Cerebellar nuclear complex (tissue), 1 donor: ENCODE measurements at places on chromosomes 3 and 15.

DNA sequence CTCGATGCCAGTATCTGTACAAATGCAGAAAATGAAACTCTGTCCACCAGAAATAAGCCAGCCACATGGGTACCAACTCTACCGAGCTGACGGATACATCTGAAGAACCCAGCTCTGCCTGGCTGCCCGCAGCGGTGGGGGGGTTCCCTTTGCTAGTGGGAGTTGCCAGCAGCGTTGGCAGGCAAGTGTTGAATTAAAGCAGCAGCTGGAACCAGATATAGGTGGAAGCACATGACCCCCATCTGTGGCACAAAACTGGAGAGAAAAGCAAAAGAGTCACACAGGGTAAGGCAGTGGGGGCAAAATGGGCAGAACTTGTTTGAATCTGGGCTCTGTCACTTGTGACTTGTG, 17.9 kb downstream of the CRYGS start:
- DNase-seq: no peak

GRCh38 chr15:81894061-81894460, 151.8 kb downstream of the MEX3B start:
- no peak for DNase-seq

- no peak for DNase-seq
These were observed 30.4 kb upstream of the FLNB start for GRCh38 chr3:57977818-57978235.

DNA sequence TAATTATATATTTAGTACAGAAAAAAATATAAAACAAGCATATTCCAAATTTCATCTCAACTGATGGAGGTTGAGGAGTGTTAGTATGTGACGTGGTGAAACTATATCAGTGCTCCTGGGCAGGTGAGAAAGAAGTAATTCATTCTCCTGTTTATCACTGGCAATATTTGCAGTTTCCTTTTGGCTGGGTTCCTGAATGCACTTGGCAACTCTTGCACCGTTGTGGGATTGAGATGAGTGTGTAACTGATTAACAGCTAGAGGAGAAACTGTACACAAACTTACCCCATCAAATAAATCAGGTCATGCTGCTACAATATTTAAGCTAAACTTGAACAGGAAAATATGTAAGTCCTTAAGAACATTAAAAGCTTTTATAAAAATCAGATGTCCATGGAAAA, 2.1 kb upstream of the ATP13A4 start:
- DNase-seq: no peak

DNA sequence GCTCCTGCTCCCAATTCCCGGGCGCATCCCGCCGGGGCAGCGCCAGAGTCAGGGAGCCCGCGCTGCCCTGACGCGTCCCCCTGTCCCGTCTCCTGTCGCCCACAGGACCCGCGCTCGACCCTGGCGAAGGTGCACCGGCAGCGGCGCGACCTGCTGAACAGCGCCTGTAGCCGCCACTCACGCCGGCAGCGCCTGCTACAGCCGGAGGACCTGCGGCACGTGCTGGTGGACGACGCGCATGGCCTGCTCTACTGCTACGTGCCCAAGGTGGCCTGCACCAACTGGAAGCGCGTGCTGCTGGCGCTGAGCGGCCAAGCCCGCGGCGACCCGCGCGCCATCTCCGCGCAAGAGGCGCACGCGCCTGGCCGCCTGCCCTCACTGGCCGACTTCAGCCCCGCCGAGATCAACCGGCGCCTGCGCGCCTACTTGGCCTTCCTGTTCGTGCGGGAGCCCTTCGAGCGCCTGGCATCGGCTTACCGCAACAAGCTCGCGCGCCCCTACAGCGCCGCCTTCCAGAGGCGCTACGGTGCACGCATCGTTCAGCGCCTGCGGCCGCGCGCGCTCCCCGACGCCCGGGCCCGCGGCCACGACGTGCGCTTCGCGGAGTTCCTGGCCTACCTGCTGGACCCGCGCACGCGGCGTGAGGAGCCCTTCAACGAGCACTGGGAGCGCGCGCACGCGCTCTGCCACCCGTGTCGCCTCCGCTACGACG, 16.9 kb downstream of the C3orf22 start:
- DNase-seq: no peak

DNA sequence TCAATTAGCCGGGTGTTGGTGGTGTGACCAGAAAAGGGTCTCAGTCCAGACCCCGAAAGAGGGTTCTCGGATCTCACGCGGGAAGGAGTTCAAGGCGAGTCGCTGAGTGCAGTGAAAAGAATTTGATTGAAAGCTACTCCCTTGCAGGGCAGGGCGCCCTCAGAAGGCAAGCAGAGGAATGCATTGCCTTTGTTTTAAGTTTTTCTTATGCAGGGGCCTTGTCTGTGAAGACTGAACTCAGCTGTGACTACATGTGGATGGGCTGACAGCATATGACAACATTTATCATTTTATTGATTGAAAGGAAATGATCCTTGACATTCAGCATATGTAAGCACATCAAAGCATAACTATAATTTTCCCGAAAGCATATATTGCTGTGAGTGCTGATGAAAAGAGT, 11.8 kb downstream of the CPN2 start:
- no peak for DNase-seq

DNA sequence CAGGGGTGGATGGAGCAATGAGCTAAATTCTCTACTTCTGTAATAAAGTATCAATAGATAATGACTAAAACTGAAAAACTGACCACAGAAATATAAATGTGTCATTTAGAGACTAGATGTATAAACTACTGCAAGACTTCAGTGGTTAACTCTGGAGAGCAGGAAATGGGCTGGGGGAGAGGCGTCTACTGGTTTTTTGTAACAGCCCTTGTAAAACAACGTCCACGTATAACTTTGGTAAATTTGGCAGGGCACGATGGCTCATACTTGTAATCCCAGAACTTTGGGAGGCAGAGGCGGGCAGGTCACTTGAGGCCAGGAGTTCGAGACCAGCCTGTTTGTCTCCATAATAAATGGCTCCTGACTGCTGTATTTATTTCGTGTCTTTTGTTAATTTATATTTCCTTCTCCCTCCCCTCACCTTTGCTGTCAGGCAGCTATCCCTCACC, 12.5 kb downstream of the RAB27A start:
- DNase-seq: no peak

DNA sequence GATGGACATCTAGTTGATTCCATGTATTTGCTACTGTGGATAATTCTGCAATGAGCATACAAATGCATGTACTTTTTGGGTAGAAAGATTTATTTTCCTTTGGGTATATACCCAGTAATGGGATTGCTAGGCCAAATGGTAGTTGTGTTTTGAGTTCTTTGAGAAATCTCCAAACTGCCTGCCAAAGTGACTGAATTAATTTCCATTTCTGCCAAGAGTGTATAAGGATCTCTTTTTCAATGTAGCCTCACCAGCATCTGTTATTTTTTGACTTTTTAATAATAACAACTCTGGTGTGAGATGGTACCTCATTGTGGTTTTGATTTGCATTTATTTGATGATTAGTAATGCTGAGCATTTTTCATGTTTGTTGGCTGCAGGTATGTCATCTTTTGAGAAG, 435.0 kb upstream of the CBLB start:
- DNase-seq: no peak

DNA sequence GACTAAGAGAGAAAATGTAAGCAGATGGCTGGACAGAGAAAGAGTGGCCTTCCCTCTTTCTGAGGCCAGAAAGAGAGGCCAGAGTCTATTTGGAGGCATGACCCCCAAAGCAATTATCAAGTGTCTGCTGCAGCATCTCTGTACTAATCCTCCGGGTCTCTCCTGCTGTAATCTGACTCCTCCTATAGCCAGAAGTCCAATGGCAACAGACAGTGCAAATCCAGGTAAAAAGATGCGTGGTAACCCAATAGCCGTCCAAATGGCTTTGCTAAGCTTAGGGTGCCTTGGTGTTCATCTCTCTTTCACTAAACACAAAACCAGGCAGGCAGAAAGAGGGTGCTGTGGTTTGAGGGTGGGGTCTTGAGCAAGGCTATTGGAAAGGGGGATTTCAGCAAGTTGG, 91.6 kb downstream of the ADCY5 start:
- no peak for DNase-seq

DNA sequence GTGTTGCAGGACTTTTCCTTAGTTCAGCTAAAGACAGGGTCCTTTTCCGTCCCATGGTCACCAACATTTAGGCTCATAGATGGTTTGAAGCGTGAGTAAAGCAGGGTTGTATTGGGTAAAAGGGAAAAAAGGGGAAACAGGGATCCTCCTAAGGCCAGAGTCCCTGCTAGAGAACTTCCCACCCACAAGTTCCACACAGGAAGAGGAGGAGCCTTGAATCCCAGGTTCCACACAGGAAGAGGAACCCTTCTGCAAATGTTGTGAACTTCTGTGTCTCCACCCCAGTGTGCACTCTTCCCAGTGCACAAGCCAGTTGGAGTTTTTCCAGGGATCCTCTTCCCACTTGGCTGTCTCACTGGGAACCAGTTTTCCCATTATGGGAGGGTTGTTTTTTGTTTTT, 27.6 kb upstream of the ATP8B4 start:
- no peak for DNase-seq

GRCh38 chr15:47506329-47507100, 210.8 kb upstream of the SEMA6D start:
- DNase-seq: no peak

DNA sequence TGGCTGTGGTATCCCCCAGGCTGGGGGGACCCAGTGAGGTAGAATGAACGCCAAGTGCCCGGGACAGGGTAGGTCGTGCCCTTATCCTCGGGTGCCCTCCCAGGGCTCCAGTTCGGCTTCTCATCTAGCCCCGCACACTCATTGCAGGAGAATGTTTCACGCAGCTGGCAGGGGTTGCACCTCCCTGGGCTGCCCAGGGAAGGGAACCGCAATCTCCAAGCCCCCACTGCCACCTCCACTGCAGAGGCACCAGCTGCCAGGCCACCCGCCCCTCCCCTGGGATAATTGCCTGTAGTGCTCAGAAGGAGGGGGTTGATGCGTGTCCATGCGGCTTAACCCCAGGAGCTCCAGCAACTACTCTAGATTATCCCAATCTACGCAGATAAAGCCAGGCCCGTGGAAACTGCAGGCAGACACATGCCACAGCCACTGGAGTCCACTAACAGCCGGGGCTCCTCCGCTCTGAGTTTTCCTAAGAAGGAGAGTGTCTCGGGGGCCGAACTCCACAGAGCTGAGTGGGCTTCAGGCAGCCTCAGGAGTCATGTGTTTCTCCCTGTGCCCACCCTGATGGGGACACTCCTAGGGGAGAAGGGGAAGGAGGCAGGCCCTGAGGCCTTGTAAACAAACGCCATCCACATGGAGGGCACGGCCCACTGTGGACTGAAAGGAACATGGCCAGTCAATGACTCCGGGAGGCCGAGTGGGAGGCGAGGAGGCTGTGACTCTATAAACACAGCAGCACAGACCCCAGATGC, 137.2 kb upstream of the IQSEC1 start:
- DNase-seq: no peak
